ENCODE measurements at places on chromosomes 7 and 10.

DNA sequence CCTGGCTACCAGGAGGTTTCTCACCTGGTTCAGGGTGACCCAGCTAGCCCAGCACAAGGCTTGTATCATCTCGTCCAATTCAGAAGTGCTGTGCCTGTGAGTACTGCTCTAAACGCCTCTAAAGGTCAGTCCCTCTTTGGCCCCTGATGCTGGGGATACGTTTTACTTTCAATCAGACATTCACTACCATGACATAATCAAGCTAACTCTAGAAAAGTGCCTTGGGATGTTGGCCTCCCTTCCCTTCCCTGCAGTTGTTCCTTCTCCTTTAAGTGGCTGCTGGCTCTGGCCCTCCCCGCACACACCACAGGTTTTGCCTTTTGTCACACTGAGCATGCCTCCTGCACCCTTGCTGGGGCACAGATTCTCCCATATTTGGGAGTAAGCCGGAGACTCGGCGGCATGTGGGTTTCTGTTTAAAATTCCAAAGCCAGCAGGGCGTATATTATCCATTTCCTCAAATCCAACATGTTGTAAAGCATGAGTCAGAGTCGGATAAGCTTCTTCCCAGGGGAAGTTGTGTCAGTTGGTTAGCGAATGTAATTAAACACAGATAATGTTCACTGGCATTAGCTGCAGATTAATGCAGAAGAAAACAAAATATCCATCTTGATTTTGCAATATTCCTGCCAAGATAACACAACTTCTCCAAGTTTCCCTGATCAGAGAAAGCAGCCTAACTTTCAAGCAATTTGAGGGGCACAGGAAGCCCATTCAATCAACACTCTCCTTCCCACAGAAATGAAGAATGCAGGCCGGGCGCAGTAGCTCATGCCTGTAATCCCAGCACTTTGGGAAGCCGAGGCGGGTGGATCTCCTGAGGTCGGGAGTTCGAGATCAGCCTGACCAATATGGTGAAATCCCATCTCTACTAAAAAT lies 31.8 kb upstream of the VCL start:
- DNase-seq, result no peak

- peak; percentile 8 for DNase-seq
Measured at GRCh38 chr7:135291809-135292253, 58.2 kb downstream of the STRA8 start.

GRCh38 chr7:157688533-157689268 lies 351.9 kb downstream of the DNAJB6 start:
- no peak for DNase-seq

DNA sequence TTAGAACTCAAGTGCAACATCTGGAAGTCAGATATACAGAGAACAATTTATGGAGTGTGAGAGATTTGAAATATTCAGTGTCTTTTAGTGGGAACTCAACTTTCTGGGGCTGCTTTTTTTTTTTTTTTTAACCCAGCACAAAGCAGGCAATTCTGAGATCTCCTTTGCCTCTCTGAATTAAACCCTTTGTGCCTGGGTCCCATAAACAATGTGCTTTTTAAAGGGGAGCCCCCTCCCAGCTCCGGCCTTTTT lies 146.8 kb downstream of the CELF2 start:
- no peak for DNase-seq

- DNase-seq, result peak; percentile 34
Measured at GRCh38 chr7:51046103-51046466, 263.4 kb upstream of the GRB10 start.

- DNase-seq, result no peak
Measured at GRCh38 chr10:25492040-25492439, 317.2 kb downstream of the GPR158 start.

DNA sequence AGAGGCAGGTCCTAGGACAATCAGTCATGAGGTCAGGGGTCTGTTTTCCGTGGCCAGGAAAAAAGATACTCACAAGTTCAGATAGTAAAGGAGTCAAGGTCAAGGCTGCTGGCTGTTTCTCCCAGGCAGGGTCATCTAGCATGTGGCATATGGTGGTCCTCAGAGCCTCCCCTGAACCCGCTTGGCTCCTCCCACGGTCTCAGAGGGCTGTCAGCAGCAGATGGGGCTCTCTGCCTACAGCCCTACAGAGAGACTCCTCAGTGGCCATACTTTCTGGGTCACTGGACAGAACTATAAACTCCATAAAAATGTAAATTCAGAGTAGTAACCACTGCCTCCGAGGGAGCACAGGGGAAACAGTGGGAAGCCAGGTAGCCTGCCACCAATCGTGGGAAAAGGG lies 11.3 kb upstream of the DRGX start:
- DNase-seq, result no peak

GRCh38 chr10:1591742-1592141 lies 145.6 kb downstream of the ADARB2 start:
- no peak for DNase-seq

- DNase-seq, result no peak
Measured at GRCh38 chr7:25636871-25637283, 408.6 kb upstream of the NPVF start.

DNA sequence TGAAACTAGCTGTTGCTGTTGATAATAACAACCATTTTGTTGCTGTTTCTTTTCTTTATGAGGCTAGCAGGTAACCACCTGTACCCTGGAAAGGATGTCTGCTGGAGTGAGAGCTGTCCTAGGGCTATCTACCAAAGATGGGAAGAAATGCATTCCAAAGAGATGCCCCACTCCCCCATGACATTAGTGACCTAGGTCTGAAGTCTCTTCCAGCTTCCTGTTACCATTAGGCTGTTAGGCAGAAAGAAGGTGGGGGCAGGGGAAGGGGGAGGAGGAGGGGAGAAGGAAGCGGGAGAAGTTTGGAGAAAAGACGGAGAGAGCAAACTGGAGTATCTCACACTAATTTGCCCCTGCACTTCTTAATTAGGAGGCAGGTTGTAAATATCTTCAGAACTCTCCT lies 118.5 kb downstream of the ABLIM1 start:
- no peak for DNase-seq

DNA sequence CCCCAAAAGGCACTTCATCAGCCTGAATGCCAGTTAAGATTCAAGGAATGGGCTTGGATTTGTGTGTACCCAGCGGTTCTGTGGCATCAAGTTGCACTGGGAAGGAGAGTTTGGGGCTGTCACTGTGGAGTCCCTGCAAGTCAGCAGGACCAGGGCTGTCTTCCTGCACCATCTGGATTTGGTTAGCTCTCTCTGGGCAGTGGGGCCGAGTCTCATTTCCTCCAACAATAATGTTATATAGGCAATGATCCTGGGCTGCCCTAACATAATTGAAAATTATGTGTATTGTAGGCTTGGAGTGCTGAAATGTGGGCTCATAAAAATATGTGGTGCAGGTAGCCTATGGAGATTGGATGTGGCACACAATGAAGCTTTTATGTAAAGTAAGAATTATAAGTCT lies 87.2 kb downstream of the TCF7L2 start:
- DNase-seq, result no peak

DNA sequence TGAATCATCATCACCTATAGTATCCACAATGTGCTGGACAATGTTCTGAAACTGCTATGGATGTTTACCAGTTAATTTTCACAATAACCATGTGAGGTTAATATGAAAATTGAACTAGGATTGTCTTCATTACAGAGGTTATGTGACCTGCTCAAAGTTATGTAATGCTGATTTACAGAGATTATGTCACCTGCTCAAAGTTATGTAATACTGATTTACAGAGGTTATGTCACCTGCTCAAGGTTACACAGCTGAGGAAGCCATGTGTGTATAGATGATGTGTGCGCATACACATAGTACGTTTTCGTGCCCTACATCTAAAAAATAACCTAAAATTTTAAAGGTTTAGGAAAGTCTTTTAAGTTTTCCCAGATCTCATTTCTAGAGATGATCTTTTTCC lies 298.0 kb downstream of the CDK14 start:
- DNase-seq, result no peak

DNA sequence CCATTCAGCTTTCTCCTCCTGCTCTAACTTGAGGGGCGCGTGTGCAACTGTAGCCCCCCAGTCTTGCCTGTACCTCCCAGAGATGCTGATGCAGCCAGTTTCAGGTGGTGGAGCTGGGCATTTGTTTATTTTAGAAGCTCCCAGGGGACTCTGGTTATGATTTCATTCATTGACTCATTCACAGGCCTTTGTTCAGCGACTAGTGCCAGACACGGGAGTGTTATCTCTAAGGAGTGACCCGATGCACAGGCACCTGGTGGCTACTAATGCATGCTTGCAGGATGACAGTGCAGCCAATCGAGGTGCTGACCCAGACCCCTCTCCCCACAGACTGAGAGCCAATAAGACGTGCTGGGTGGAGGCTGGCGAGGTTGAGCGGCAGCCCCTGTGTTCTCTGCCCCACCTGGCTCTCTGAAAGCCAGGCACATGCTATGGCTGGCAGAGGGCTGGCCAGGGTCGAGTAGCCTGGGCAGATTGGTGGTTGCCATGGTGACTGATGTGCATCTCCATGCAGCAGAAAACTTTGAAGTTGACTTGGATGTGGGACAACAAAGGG lies 19.7 kb upstream of the SLC18A2 start:
- DNase-seq, result peak; percentile 27

DNA sequence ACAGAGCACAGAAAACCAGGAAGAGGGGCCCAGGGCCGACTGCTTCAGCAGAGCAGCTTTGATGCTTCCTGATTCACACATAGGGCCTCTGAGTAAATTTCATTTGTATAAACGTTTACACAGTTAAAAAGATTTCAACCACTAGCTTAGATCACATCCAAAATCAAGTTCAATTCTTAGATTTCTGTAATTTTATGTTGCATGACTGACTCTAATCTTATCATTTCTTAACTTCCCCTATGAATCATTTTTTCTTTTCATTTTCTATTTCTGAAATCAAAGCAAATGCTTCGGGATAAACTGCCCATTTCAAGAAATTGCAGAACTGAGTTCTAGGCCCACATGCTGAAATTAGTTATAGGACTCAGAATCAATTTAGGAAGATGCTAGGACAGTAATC lies 224.7 kb downstream of the INHBA start:
- no peak for DNase-seq

GRCh38 chr10:67665491-67665890 lies 30.5 kb downstream of the CTNNA3 start:
- DNase-seq, result no peak

GRCh38 chr10:69007260-69007659 lies 18.7 kb downstream of the KIFBP start:
- DNase-seq, result no peak

DNA sequence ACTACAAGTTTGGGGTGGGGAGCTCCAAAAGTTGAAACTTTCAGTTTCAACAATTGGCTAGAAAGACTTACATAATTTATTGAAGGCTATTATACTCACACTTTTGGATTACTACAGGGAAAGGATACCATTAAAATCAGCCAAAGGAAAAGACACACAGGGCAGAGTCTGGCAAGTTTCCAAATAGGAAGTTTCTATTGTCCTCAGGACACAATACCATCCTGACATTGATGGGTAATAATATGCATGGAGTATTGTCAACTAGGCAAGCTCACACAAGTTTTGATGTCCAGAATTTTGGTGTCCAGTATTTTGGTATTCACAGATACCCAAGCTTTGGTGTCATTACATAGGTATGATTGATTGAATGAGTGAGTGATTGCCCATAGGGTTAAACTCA lies 872.6 kb upstream of the SORCS1 start:
- no peak for DNase-seq

DNA sequence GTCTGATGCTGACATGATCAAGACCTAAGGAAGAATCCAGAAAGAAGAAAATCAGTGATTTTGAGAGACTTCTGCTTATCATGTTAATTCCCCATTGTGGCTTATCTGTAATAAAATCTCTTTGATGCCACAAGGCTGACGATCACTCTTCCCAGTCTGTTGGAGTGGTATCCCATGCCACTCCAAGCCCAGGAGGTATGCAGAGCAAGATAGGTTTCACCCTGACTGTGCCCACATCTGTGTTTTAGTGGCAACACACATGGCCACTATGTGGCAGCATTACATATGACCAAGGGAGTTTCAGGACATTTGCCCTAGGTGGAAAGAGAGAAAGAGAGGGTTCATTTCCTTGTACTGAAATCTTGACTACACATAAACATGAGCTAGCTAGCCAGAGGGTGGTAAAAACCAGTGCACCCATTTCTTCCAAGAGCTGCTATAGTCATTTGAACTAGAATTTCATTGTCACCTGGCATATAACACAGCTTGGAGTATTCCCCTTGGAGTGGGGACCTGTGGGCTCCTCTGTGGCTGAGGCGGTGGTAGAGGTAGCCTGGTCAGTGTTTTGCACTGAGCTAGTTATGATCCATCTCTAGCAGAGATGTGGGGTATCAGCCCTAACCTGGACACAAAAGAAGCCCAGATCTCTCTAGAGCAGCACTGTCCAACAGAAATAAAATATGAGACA lies 20.8 kb downstream of the LAMB4 start:
- peak; percentile 11 for DNase-seq

DNA sequence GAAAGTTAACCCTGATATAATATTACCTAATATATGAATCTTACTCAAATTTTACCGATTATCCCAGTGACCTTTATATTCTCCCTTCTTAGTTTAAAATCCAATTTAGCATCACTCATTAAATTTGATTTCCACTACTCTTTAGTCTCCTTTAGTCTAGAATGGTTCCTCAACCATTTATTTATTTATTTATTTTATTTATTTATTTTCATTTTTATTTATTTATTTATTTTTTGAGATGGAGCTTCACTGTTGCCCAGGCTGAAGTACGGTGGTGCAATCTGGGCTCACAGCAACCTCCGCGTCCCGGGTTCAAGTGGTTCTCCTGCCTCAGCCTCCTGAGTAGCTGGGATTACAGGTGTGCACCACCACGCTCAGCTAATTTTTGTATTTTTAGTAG lies 92.8 kb downstream of the LCOR start:
- no peak for DNase-seq
